ENCODE measurements at places on chromosomes 12 and 14. TPM values are rescaled to one million over a fixed set of nuclear protein-coding genes. Genes with fewer than 3 reads are reported as not detected.

Gene WDR89
- 2.0 TPM for total RNA-seq

Gene FAM90A1
- total RNA-seq = not detected

Gene PROX2
- total RNA-seq = not detected

Gene LRRC43
- not detected for total RNA-seq

Gene OVCH1
- total RNA-seq = 0.78 TPM

Gene TCL1B
- total RNA-seq = not detected

Gene TNS2
- 307 TPM for total RNA-seq

- no peaks in the 10 kb centered on the region for H3K4me1 ChIP-seq
- no peak overlapping the region for H3K4me3 ChIP-seq
- no peak for DNase-seq
- H3K27ac ChIP-seq = no peak overlapping the region
Observed at GRCh38 chr14:63654346-63654745, 12.7 kb upstream of the WDR89 start.

- no peaks in the 10 kb centered on the region for H3K36me3 ChIP-seq
- no peak overlapping the region for H3K4me3 ChIP-seq
- no peak for DNase-seq
- H3K27ac ChIP-seq = no peak overlapping the region
- H3K4me1 ChIP-seq = no peaks in the 10 kb centered on the region
- no peaks in the 10 kb centered on the region for H3K27me3 ChIP-seq
Observed at GRCh38 chr14:60301685-60302084, 52.7 kb downstream of the PPM1A start.

GRCh38 chr12:92898755-92899154 is 30.3 kb downstream of the EEA1 start:
- peaks cover 33% of the 10 kb centered on the region for H3K4me1 ChIP-seq
- no peaks in the 10 kb centered on the region for H3K36me3 ChIP-seq
- H3K27me3 ChIP-seq = no peaks in the 10 kb centered on the region
- H3K4me3 ChIP-seq = no peak overlapping the region

- no peaks in the 10 kb centered on the region for H3K36me3 ChIP-seq
- H3K27me3 ChIP-seq = no peaks in the 10 kb centered on the region
- peak overlapping the region; percentile 86 for H3K27ac ChIP-seq
- peak; percentile 75 for DNase-seq
Observed at GRCh38 chr12:52243856-52244614, 11.0 kb downstream of the KRT7 start.

DNA sequence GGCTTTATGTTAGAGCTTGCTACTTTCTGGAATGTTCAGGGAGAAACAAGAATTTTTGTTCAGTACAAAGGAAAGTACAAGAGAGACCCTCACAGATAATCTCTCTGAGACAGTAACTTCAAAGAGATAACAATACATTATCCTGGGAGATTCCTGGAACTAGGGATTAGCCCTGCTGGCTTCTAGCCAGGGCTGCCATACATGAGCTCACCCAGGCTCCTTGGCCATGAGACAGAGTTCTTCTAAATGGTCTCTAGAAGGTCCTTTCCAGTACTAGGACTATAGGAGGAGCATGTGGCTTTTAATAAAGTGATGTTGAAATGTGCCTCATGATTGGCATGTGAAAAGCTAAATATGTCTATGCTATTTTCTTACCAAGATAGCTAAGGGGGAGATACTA is 342.5 kb downstream of the EMP1 start:
- no peak overlapping the region for H3K27ac ChIP-seq
- no peaks in the 10 kb centered on the region for H3K4me1 ChIP-seq
- no peaks in the 10 kb centered on the region for H3K27me3 ChIP-seq
- no peak overlapping the region for H3K4me3 ChIP-seq
- H3K36me3 ChIP-seq = no peaks in the 10 kb centered on the region
- no peak for DNase-seq

DNA sequence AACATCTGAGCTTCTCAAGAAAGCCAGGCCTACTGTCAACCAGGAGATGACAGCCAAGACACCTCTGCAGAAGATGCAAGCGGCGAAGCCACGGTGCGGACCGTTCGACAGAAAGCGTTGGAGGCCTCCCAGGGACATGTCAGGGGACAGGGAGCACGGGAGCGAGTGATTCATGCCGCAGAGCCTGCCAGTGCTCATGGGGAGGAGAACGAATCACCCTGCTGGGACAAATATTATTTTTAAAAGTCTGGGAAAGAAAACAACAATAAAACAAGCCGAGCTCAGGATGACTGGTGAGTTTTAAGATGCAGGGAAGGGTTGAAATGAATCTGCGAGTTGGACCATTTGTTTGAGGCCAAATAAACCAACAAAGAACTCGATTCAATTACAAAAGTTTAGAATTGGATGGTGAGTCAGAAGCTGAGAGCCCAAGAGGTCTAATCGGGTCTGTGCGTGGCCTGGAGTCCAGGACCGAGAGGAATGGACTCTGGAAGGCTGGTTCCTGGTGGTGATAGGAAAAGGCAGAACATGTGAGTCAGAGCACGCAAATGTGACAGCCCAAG is 91.0 kb downstream of the RBM19 start:
- no peak for DNase-seq
- H3K27ac ChIP-seq = no peak overlapping the region
- H3K36me3 ChIP-seq = peaks cover 3% of the 10 kb centered on the region
- no peak overlapping the region for H3K4me3 ChIP-seq

DNA sequence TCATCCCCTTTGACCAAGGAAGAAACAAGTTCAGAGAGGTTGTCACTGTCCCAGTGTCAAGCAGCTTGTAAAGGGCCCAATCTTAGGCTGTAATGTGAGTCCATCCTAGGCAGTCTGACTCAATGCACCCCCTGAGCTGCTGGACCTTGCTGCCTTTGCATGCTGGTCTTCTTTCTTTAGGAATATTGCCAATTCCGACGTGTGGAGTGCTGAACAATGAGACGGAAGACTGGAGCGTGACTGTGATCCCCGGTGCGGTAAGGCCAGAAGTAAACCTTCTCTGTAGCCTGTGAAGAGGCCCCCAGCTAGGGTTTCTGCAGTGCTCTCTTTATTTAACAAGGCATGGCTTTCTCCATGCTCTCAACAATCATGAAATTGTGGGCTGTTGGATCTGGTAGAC is 963 bp downstream of the TCTN2 start:
- no peak for DNase-seq
- peak overlapping the region; percentile 100 for H3K4me3 ChIP-seq
- H3K36me3 ChIP-seq = peaks cover 17% of the 10 kb centered on the region
- no peak overlapping the region for H3K27ac ChIP-seq
- H3K4me1 ChIP-seq = peaks cover 10% of the 10 kb centered on the region

GRCh38 chr12:49537752-49538509 is 899 bp upstream of the KCNH3 start:
- peaks cover 9% of the 10 kb centered on the region for H3K27me3 ChIP-seq
- H3K4me1 ChIP-seq = peaks cover 9% of the 10 kb centered on the region
- peak overlapping the region; percentile 73 for H3K4me3 ChIP-seq

GRCh38 chr12:38411426-38411825 is 94.9 kb downstream of the ALG10B start:
- DNase-seq = no peak
- H3K27ac ChIP-seq = no peak overlapping the region
- H3K27me3 ChIP-seq = no peaks in the 10 kb centered on the region
- H3K4me3 ChIP-seq = no peak overlapping the region
- H3K36me3 ChIP-seq = no peaks in the 10 kb centered on the region

- H3K4me1 ChIP-seq = peaks cover 27% of the 10 kb centered on the region
- H3K4me3 ChIP-seq = no peak overlapping the region
- H3K27ac ChIP-seq = no peak overlapping the region
- no peaks in the 10 kb centered on the region for H3K36me3 ChIP-seq
Observed at GRCh38 chr14:74242021-74242779, 3.0 kb downstream of the VSX2 start.

DNA sequence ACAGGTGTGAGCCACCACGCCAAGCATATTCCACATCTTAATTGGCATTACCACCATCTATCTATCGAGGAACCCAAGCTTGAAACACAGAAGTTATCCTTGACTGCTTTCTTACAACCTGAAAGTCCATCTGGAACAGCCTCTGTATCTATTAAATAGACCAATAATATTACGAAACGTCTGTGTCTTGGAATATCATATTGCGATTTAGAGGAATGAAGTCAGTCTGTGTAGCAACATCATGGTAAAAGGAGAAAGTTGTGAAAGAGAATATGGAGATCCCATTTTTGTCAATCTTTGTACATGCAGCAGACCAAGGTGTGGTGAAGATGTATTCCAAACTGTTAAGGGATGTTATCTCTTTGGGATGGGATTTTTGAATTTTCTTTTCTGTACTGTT is 25.8 kb upstream of the MAX start:
- H3K4me1 ChIP-seq = no peaks in the 10 kb centered on the region
- H3K36me3 ChIP-seq = no peaks in the 10 kb centered on the region
- no peaks in the 10 kb centered on the region for H3K27me3 ChIP-seq
- no peak for DNase-seq
- H3K27ac ChIP-seq = no peak overlapping the region

GRCh38 chr12:95603351-95604145 is 52.3 kb upstream of the USP44 start:
- no peak for DNase-seq
- H3K4me3 ChIP-seq = no peak overlapping the region
- H3K27ac ChIP-seq = no peak overlapping the region

DNA sequence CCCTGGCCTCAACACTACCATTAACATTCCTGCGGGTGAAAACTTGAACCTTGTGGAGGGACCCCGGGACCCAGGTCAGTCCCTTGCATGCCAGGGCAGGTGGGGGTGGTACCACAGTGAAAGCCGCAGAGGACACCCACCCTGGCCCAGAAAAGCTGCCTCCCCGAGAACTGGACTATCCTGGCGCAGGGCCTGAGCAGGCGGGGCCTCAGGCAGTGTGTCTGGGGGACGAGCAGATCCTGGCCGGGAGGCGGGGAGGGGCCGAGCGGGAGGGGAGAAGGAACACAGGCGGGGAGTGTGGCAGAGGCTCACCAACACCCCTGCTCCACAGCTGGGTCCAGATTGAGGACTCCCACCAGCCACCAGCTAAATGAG is 10.0 kb downstream of the AHNAK2 start:
- H3K27me3 ChIP-seq = no peaks in the 10 kb centered on the region
- peaks cover 16% of the 10 kb centered on the region for H3K4me1 ChIP-seq
- no peaks in the 10 kb centered on the region for H3K36me3 ChIP-seq
- H3K4me3 ChIP-seq = peak overlapping the region; percentile 54
- DNase-seq = no peak
- H3K27ac ChIP-seq = peak overlapping the region; percentile 70

- no peak overlapping the region for H3K4me3 ChIP-seq
- H3K27me3 ChIP-seq = no peaks in the 10 kb centered on the region
- H3K36me3 ChIP-seq = peaks cover 29% of the 10 kb centered on the region
- no peak overlapping the region for H3K27ac ChIP-seq
- DNase-seq = no peak
Observed at GRCh38 chr12:123498126-123498825, 35.2 kb downstream of the RILPL1 start.

GRCh38 chr12:65695113-65695865 is 129.0 kb upstream of the HMGA2 start:
- peaks cover 8% of the 10 kb centered on the region for H3K4me1 ChIP-seq
- H3K4me3 ChIP-seq = no peak overlapping the region
- no peaks in the 10 kb centered on the region for H3K27me3 ChIP-seq

- H3K36me3 ChIP-seq = no peaks in the 10 kb centered on the region
- peak overlapping the region; percentile 98 for H3K4me3 ChIP-seq
- peaks cover 14% of the 10 kb centered on the region for H3K4me1 ChIP-seq
- H3K27me3 ChIP-seq = no peaks in the 10 kb centered on the region
- H3K27ac ChIP-seq = peak overlapping the region; percentile 96
Observed at GRCh38 chr12:76558684-76559399, 729 bp downstream of the OSBPL8 start.

DNA sequence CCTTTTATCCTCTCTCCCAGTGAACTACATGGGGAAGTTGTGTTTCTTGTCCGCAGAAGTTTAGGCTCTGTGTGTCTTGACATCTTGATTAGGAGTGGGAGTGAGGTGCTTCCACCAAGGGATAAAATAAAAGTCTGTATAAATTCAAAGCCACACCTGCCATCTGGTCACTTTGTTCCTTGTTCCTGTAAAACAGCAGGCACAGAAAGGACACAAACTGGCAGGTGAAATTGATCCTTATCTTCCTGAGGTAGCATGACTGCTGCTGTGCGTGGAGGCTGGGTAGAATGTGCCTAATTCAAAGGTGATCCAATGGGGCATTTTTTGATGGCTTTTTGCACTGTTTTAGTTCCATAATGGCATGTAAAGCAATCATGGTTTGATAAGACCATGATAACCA is 104.3 kb upstream of the KITLG start:
- H3K4me1 ChIP-seq = no peaks in the 10 kb centered on the region
- no peaks in the 10 kb centered on the region for H3K27me3 ChIP-seq
- no peaks in the 10 kb centered on the region for H3K36me3 ChIP-seq

DNA sequence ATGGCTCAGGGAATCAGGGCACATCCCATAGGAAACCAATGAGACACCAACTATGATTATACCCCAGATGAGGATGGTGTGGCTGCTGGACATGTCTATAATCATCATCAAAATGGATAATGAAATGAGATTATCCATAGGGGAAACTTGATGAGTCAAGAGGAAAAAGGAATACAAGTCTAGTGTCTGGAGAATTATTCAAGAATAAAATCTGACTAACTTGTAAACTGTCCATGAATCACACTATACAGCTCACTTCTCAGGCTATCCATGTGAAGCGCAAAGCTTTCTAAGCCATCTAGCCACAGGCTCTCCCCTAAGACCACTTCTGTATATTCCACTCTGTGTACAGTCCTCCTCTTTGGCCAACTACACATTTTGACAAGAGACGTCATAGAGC is 52.5 kb downstream of the DUSP16 start:
- no peak for DNase-seq
- peaks cover 61% of the 10 kb centered on the region for H3K4me1 ChIP-seq
- H3K4me3 ChIP-seq = no peak overlapping the region
- H3K36me3 ChIP-seq = no peaks in the 10 kb centered on the region
- H3K27me3 ChIP-seq = no peaks in the 10 kb centered on the region

- H3K36me3 ChIP-seq = no peaks in the 10 kb centered on the region
- no peaks in the 10 kb centered on the region for H3K27me3 ChIP-seq
- no peak for DNase-seq
- H3K4me1 ChIP-seq = peaks cover 4% of the 10 kb centered on the region
- H3K27ac ChIP-seq = no peak overlapping the region
Observed at GRCh38 chr12:4031703-4032291, 158.6 kb upstream of the PARP11 start.

DNA sequence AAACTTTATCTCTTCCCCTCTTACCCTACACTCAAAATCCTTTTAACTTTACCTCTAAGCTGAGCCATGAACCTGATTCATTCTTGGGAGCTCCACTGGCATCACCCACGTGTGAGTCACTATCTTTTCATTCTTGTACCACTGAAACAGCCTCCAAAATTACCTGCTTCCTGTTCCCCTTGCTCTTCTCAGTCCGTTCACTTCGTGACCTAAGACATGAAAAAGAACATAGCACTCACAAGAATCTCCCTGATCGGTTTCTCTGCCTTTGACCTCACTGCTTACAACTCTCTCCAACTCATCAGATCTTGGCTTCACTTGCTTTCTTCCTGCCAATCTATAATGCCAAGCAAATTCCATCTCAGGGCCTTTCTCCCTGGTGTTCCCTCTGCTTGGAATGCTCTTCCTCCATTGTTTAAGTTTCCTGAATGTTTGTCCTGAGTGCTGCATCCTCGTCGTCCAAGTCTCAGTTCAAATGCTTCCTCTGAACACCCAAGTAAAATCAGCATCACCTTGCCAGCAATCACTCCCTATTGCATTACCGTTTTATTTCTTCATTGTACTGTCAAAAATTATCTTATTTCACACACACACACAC is 9.2 kb downstream of the GLIPR1 start:
- no peak for DNase-seq
- H3K36me3 ChIP-seq = peaks cover 3% of the 10 kb centered on the region
- H3K27ac ChIP-seq = no peak overlapping the region
- no peak overlapping the region for H3K4me3 ChIP-seq
- peaks cover 31% of the 10 kb centered on the region for H3K4me1 ChIP-seq
